T-cell (primary cell): ENCODE measurements at places on chromosomes 2 and 18.

DNA sequence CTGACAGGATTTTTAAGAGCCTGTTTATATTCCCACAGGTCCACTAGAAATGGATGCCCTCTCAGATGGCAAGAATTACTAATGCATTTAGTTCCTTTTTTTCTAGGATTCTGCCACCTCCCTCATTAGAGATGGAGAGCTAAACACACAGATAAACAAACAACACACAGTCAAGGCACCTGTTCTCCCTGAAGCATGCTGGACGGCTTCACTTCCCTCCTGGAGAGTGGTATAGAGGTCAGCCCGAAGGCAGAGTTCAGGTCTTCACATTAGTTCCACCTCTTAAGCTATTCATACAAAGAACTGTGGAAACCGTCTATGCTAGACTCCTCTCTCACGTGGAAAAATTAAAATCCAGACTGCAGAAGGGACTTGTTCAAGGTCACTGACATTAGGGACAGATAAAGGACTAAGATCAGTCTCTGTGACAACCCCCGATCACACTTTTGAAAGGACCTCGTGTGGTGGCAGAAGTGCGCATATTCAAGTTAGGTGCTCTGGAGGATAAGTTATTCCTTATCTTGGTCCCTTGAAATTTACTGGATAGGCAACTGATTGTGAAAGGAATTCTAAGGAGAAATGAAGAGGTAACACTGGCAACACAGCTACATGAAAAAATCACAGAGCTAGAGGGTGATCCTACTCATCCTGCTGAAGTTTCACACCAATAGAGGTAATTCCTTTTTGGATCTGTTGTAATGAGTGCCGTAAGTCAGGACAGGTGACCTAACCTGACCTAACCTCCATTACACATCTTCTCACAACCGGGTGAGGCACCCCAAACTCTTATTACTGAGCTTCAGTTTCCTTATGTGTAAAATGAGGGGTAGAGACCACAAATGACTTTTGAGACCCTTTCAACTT lies 75.1 kb downstream of the SPRED2 start:
- DNase-seq = no peak

GRCh38 chr2:158004126-158004764 lies 97.4 kb upstream of the UPP2 start:
- DNase-seq = no peak

DNA sequence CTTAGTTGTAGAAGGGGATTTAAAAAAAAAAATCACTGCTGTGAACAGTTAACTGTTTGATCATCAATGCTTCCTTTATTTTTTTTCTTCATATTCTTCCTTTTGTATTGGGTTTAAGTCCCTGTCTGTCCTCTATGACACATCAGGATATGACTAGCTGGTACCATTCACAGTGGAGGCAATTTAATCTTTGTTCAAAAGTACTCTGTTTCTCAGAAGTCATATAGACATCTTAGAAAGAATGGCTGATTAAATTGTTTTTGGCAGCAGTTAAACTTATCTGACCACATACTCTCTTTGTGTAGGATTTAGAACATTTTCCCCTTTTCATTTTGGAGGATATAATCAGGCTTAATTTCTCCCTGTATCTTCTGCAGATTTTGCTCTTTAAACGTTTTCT lies 807.8 kb upstream of the CDH2 start:
- DNase-seq = no peak

DNA sequence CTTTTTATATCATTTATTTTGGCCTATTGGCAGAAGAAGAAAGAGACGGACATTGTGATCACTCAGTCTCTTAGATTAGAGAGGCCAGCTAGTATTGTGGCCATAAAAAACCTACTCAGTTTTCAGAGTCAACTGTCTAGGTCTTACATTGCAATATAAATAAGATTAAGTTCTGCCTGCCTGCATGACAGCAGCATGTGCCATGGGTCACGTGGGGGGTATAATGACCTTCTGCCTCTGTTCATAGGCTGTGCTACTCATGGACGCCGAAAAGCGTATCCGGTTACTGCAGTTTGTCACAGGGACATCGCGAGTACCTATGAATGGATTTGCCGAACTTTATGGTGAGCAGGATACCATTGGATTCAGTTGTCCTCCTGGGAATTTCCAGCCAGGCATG lies 238.5 kb downstream of the ALPK2 start:
- DNase-seq = no peak

GRCh38 chr2:232632904-232633412 lies 446 bp upstream of the EFHD1 start:
- no peak for DNase-seq

DNA sequence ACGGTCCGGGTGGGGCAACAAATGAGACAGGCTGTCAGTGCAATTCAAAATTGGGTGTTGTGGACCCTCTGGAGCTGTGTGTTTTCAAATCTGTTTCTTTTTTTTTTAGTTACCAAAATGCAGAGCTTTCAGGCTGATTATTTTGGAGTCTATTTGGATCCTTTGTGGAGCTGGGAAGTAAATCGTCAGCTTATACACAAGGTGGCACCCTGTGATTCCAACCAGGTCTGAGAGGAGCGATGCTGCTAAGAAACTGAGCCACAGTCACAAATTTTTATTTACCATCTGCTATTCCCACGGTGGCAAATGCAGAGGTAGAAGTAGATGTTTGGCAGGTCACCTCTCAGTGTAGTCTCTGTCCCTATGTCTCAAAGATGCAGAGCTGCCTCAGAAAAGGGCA lies 3.8 kb upstream of the EPC2 start:
- no peak for DNase-seq

DNA sequence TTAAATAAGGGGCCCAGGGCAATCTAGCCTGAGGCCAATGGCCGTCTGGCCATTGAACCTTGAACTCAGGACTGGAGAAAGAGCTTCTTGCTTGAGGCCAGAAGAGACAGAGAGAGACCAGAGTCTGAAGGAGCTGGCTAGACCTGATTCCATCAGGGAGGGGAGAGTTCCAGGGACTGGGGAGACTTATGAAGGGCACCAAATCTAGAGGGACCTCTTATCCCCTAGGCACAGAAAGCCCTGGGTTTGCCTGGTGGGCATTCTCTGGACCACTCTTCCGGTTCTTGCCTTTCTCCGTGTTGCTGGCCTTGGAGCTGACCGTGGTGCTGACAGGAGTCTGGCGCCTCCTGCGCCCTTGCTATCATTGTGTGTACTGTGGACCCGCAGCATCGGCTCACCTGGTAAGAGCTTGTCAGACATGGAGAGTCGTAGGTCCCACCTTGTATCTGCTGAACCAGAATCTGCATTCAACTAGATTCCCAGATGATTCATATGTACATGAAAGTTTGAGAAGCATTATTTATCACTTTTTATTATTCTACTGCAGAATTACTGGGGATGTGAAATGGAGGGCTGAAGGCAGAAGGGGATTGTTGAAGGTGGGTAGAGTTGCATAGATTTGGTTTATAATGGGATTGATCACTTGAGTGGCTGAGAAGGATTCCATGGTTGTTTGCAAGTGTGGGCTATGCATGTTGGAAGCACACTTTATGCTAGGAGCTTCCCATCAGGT lies 4.3 kb upstream of the TRPM8 start:
- DNase-seq = no peak

DNA sequence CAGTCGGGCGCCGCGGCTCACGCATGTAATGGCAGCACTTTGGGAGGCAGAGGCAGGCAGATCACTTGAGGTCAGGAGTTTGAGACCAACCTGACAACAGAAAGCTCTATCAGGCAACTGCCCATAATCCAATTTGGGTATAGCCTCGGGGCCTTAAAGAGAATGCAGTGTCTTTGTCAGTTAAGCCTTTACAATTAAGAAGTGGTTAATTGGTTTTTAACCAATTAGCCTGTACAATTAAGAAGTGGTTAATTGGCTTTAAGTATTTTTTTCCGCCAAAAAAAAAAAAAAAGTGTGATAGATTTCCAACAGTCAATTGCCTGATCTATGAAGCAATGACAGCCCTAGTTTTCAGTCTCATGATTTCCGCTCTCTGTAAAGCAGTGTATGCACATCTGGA lies 74.6 kb upstream of the NARS1 start:
- no peak for DNase-seq

DNA sequence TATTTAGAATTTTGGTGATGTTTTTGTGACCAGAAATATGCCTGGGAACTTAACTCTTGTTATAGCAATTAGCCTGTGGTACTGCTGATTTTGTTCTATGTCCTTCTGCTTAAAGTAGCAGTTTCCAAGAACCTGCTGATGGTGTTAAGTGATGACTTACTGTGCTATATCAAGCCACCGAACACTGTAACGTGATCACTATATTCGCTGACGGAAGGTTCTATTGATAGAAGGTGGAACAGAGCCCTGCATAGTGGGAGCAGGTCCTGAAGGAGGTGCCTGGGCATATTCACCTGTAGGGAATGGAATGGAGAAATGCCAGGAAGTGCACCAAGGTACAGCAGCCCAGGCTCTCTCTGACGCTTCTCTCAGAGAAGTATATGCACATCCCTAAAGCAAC lies 76.8 kb downstream of the UXS1 start:
- no peak for DNase-seq

- DNase-seq = no peak
Observed at GRCh38 chr2:145169285-145169684, 649.4 kb upstream of the ZEB2 start.

DNA sequence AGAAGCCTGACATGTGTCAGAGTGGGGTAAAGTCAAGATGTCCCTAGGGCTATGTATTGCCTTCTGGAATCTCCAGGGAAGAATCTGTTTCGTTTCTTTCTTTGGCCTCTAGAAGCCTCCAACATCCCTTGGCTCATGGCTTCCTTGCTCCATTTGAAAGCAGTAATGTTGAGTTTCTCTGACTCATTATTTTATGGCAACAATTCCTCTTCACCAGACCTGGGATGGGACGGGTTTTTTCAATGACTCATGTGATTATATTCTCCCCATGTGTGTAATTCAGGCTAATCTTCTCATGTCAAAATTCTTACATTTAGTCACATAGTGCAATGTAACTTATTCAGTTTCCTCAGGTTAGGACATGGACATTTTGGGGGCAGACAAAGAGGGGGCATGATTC lies 1038.6 kb downstream of the CBLN2 start:
- DNase-seq = no peak

DNA sequence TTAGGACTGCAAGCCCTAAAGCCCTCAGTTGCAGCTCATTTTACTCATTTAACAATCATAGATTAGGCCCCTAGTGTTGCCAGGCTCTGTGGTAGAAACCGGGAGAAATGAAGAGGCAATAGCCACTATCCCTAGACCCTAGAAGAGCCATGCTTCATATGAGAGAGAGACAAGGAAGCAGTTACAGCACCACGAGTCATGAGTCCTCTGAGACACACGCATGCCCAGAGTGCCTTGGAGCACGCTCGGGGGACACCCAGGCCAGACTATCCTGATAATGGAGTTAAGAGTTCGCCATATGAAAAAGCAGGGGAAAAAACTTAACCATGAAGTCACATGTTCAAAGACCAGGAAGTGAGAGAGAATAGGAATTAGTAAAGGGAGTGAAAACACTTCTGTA lies 321.5 kb upstream of the PKDCC start:
- DNase-seq = no peak

- DNase-seq = no peak
Observed at GRCh38 chr2:122543815-122544214, 788.4 kb downstream of the TSN start.

DNA sequence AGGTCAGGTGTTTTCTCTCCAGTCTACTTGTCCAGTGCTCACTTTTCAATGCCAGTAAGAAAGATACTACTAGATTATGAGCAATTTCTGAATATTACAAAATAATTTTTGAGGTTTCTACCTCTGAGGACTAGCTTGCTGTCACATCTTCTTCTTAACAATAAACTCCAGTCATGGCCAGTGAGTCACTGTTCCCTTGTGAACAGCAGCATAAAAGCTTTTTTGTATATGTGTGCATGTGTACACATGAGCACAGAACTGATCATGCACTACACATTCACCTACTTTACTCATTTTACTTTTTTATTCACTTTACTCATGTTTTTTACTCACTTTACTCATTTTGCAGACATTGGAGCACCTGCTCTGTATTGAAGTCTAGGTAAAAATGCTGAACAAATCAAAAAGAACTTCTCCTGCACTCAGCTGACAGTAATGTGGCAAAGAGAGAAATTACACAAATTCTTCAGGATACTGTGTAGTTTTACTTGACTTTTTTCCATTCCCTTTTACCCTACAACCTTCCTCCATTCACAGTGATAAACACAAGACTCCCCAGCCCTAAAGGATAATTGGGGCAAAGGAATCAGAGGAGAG lies 28.0 kb downstream of the ST6GAL2 start:
- DNase-seq = no peak

DNA sequence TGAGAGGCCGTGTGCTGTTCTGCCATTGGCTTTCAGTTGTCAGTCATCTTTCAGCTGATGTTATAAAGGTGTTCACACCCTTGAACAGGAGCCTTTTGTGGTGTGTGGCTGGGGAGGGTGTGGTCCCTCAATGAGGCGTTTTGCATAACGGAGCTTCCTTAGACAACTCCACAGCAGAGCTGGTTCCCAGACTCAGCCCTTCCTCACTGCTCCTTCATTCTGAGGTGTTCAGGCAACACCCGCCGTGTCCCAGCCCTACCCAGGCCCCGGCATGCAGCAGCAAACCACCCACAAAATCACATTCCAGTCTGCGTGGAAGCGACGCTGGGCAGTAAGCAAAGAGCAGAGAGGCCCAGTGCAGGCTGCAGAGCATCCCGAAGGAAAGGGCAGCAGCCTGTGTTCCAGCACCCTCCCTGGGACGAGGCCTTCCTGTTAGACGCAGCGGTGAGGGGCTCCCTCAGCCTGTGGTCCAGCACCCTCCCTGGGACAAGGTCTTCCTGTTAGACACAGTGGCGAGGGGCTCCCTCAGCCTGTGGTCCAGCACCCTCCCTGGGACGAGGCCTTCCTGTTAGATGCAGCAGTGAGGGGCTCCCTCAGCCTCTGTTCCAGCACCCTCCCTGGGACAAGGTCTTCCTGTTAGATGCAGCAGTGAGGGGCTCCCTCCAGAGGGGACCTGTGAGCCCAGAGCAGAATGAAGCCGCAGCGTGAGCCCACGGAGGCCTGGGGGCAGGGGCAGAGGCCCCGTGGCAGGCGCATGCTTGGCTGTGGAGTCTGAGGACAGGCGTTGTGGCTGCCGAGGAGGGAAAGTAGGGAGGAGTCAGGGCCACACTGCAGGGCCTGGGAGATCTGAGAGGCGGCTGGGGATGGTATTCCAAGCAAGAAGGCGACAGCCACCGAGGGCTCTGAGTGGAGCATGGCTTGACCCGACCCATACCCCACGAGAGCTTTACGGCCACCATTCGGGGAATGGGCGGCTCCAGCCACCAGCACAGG lies 201.8 kb upstream of the HDAC4 start:
- DNase-seq = no peak

- DNase-seq = no peak
Observed at GRCh38 chr18:21598726-21599584, 1.5 kb downstream of the ESCO1 start.
